ENCODE measurements at places on chromosomes 16 and 17. TPM values are rescaled to one million over a fixed set of nuclear protein-coding genes. Genes with fewer than 3 reads are reported as not detected.

CPPED1 gene
- 2.0 TPM for total RNA-seq

C1QL1 gene
- total RNA-seq, result not detected

NCOR1 gene
- total RNA-seq, result 127 TPM

MT1M gene
- not detected for total RNA-seq

SCGB1C2 gene
- not detected for total RNA-seq

CFAP97D1 gene
- not detected for total RNA-seq

SLC16A6 gene
- total RNA-seq, result 44.7 TPM

JMJD6 gene
- total RNA-seq, result 16.2 TPM

CDH1 gene
- total RNA-seq, result not detected

WNT3 gene
- 2.0 TPM for total RNA-seq
